ENCODE measurements at places on chromosomes 2 and 18. TPM values are rescaled to one million over a fixed set of nuclear protein-coding genes. Genes with fewer than 3 reads are reported as not detected.

DNA sequence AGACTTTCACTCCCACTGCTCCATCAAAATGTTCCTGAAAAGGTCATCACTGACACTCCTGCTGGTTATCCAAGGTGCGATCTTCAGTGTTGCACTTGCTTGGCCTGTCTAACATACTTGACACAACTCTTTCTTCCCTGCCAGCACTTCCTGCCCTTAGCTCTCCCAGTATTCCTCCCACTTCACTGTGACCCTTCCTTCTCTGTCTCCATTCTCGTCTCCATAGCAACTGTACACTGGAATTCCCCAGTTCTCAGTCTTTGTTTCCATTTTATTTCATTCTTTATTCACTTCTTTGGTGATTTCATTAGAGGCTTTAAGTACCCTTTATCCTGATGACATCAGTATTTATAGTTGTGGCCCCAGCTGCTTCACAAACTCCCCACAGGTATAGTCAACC, 333.0 kb downstream of the IRS1 start:
- DNase-seq: no peak

GRCh38 chr2:240441993-240442411, 6.5 kb downstream of the GPC1 start:
- no peak for DNase-seq

GRCh38 chr18:78934551-78935225, 44.9 kb upstream of the SALL3 start:
- no peak for DNase-seq

- no peak for DNase-seq
Observed at GRCh38 chr2:63056107-63057050, 5.7 kb downstream of the OTX1 start.

DNA sequence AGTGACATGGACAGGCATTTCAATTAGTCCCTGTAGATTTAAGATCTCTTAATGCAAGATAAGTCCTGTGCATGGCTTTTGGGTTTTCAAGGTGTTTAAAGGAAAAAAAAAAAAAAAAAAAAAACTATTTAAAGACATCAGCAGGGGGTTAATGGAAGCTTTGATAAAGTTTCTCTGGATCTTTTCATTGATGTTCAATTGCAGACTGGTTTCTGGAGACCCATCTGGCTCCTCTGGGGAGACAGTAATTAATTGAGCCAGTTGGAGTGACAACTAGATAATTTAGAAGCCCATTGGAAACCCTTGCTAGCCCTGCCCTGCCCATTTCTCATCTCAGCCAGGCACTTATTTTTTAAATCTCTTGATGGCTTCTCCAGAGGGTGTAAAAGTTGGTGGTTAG, 98.7 kb downstream of the EPHA4 start:
- DNase-seq: no peak

GRCh38 chr2:210496512-210496911, 20.0 kb upstream of the LANCL1 start:
- DNase-seq: no peak

GRCh38 chr2:207315131-207315530, 149.4 kb upstream of the KLF7 start:
- DNase-seq: no peak

DNA sequence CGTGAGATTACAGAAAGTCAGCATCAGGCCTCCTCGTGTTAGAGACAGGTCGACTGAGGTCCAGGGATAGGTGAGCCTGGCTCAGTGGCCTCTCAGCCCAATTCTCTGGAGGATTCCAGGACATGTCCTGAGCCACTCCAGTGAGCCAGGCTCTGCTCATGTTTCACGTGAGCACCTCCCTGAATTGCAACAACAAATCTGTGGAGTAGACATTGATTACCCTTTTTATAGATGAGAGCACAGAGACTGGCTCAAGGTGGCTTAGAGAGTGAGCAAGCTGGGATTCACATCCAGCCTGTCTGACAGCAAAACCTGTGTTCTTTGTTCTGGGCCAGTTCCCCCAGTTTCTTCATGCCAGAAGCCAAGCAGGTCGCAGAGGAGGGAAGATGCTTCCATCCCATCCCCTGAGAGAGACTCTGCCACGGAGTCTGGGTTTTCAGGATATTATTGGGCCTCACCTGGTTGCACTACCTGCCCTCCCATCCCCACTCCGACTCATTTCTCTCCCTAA, 46.4 kb downstream of the HS1BP3 start:
- no peak for DNase-seq

DNA sequence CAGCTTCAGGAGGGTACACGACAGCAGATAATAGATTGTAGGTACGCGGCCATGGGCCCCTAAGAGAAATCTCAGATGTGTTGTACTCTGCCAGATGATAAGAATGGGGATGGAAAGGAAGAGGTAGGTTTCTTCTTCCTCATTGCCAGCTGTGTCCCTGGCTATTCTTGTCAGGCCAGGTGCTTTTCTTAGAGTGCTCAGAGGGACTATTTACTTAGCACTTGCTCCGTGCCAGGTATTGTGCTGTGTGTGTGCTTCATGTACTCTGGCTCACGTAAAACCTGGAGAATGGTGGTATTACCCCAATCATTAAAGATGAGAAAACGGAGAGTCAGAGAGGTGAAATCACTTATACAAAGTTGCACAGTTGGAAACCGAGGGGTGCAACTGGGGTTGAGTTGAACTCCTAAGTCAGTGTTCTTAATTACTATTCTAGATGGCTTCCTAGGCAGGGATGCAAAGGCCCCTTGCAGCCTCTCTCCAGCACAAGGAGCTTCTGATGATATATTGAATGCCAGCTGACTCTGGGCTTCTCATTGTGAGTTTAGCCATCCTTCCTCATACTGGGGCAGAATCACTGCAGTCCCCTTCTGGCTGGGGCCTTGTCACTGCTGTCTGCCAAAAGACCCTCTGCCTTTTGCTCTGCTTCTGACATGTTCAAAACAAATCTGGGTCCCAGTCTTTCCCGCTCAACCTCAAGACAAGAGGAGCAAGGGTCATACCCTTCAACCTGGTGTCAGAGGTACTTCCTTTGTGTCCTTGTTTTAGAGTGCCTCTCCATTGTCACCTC, 60.7 kb downstream of the LYPD1 start:
- DNase-seq: no peak

Gene ACVR1C
- total RNA-seq: 5.2 TPM

Gene EMX1
- total RNA-seq: not detected

Gene COL4A4
- not detected for total RNA-seq

Gene CFC1
- total RNA-seq: not detected

Gene SPDYA
- total RNA-seq: 12.8 TPM
